ENCODE measurements at places on chromosomes 3 and 15.

DNA sequence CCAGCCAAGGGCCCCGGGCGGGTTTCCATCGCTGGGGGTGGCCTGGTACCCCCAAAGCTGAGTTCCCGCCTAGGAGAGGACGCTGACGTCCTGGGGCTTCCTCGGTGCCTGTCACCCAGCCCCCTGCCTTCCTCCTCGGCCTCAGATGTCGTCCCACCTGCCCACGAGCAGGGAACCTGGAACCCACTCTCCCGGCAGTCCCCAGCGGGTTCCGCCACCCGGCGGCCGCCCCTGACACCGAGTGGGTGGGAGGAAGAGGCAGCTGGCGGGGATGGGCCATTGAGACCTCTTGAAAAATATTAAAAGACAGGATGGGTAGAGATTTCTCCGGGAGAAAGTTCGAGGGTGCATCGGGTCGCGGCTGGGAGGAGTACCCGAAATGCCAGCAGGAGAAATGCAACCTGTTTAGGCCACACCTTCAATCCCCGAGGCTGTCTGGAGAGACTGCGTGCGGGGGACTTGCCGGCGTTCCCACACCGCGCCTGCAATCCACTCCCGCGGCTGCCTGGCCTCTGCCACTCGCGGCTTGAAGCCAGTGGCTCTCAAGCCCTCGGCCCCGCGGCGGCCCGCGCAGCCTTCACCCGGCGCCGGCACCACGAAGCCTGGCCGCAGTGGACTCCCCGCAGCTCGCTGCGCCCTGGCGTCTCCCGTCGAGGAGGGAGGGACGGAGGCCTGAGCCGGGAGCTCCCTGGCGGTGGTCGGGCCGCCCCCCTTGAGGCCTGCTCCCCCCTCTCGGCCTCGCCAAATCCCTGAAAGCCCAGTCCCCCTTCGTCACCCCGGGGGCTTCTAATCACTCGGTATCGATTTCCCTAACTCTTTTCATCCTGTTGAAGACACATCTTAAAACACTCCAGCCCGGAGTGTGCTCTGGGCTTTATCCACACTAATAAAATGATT is 8.6 kb upstream of the NR2F2 start:
- peak; percentile 41 for DNase-seq

- peak; percentile 5 for DNase-seq
Observed at GRCh38 chr3:97658668-97659285, 105.8 kb upstream of the ARL6 start.

DNA sequence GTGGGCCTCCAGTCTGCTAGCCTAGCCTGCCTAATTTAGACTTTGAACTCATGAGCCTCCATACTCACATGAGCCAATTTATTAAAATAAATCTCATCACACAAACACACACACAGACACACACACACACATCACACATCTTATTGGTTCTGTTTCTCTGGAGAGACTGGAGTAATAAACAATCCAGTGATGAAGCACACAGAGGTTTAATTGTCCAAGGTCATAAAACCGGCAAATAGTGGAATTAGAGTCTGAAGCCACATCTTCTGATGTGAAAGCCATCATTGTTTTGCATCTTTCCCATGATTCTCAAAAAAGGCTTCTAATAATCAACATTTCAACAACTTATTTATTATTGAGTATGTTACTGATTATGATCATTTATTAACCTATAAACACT is 249.4 kb upstream of the KCNH8 start:
- DNase-seq, result no peak

DNA sequence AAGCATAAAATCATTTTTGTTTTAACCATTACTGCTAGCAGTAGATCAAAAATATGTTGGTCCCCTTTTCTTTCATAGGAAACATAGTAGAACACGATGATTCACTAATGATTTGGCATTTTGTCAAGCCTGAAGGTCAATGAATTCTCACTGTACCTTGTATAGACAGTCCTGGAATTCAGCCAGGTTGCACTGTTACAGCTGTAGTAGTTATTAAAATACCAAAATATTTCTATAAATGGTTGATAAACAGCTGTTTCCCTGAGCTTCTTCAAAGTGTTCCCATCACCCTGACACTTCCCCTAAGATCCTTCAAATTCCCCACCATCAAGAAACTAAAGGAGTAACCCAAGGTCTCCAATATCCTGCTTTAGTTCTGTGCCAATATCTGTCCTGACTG is 200.9 kb downstream of the ATP8B4 start:
- peak; percentile 14 for DNase-seq

DNA sequence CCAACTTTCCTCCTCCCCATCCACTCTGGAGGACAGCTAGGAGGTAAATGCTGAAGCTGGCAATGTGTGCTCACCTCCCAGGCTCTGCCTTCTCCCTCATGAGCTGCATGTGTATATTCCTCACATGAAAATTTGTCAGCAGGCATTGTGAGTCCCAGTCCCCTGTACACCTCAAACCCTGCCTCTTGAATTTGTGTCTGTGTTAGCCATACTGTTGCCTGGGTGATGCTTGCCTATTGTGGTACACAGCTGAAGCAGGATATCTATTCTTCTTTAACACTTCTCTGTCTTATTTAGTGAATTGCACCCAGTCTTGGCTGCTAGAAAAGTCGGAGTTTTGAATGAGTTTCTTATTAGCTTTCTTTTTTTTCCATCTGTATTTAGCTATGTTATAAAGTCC is 586.0 kb upstream of the TGFBR2 start:
- no peak for DNase-seq

DNA sequence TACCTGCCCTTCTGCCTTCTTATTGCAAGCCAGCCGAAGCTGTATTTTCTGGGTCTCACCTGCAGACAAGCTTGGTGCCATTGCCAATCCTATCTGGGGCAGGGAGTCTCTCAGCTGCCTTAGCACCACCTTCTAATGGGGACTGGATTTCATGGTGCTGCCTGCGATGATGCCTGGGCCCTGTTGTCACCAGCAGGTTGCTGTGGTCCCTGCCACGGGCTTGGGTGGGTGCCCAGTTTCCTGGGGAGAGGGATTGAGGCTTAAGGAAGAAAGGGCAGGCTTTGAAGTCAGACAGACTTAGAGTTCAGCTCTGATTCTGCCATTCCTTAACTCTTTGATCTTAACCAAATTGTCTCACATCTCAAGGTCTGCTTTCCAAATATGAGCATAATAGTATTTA is 87.4 kb upstream of the CD96 start:
- no peak for DNase-seq

- peak; percentile 48 for DNase-seq
Observed at GRCh38 chr15:63722204-63722808, 111.4 kb downstream of the HERC1 start.

DNA sequence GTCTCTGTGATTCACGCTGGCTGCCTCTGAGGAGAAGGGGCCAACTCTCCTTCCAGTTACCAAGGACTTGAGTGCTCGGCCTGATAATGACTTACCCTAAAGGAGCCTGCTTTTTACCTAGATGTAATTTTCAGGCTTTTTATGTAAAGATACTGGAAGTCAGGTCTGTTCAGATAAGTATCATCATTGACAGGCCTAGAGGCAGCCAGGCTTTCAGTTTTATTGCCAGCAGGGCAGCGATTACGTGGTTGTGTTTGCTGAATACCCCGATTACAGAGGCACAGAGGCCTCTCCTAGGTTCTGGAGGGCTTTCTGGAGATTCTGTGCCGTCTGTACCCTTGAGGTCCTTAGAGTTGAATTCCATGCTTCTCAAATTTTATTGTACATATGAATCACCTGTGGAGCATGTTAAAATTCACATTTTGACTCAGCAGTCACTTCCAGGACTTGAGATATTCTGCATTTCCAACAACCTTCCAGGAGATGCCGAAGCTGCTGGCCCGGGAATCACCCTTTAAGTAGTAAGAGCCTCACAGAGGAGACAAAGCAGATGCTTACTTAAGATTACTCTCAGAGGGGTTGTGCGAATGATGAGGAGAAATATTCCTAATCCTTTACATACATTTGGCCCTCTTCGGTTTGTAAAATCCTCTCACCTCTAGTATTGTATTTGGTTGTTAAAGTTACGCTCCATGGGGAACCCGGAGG is 160.1 kb upstream of the BHLHE40 start:
- DNase-seq, result no peak

DNA sequence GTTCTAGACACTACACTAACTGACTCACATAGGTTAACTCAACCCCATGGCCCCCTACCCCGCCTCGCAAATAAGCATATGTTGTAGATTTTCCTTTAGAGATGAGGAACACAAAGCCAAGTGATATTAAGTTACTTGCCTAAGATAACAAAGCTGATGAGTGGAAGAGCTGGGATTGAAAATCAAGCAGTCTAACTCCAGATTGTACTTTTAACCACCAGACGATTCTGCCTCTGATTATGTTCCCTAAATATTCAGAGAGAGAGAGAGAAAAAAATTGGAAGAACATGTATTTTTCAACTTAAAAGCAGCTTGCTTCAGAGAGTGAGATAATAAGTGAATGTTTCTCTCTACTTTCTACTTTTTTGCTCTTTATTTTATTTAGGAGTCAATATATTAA is 66.9 kb upstream of the THBS1 start:
- no peak for DNase-seq

DNA sequence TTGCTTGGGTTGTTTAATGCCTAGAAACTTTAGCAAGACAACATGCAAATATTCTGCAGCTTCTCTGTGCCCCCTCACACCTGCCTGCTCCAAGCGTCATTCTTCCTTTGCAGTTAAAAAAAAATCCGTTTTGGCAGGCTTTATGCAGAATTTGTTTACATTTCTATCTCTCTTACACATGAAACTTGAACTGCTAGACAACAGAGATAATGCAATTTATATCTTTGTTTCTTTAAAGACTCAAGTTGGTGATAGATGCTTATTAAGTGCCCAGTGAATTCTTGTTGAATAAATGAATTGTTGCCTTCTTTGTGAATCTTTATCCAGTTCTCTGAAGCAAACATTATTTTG is 53.2 kb downstream of the CHST2 start:
- no peak for DNase-seq

DNA sequence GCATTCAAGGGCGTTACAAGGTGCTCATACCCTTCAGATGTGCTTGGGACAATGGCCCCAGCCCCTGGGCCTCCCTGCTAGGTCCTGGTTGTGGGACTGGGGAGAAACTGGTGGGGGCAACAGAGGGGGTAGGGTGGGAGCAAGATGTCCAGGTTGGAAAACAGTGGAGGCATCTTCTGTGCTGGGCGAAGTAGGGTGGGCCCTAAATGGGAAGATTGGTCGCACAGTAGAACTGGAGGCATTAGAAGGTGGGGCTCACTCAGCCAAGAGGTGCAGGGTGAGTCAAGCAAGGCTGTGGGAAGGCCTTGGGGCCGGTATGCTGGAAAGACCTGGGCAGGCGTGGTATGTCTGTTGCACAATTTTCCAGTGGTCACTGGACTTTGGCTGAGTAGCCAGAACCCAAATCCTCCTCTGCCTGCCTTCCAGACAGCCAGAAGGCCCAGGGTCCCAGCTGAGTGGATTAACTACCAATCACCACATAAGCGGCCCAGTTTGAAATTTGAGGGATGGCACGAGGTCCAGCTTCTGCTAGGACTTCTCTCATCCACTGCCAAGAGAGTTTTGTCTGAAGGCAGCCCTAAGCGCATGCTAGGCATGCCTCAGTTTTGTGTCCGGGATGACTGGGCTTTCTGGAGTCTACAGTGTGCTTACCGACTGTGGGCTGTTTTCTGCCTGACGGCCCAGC is 74.5 kb downstream of the LSM3 start:
- DNase-seq, result peak; percentile 73

DNA sequence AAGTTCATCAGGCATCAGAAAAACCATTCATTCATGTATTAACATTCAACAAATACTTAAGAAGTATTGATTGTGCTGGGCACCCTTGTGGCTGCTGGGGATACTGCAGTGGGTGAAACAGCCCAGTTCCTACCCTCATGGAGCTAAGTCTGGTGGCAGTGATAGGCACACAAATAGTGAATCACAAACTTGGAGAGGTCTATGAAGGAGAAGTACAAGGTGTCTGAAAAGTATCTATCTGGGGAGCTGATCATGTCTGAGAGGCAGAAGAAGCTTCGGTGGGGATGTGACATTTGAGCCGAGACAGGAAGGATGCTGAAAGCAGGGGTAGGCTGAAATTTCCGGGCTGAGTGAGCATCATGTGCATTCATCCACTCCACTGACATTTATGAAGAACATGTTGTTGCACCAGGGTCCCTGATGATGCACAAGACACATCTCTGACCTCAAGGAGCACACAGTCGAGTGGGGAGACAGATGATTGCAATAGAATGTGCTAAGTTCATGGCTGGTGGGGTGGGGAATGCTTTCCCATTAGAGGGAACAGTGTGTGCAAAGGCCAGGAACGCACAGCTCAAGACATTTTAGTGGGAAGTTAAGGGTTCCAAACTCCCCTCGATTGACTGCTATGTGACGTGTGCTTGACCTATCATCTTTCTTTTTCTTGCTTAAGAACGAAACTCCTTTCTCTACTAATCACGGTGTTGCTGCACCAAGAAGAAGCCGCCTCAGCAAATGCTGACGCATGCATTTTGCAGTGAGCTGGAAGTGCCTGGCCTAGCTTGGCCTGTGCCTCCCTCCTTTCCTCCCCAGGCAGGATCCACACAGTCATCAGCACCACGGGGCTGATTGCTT is 309.1 kb upstream of the ICE2 start:
- DNase-seq, result no peak

DNA sequence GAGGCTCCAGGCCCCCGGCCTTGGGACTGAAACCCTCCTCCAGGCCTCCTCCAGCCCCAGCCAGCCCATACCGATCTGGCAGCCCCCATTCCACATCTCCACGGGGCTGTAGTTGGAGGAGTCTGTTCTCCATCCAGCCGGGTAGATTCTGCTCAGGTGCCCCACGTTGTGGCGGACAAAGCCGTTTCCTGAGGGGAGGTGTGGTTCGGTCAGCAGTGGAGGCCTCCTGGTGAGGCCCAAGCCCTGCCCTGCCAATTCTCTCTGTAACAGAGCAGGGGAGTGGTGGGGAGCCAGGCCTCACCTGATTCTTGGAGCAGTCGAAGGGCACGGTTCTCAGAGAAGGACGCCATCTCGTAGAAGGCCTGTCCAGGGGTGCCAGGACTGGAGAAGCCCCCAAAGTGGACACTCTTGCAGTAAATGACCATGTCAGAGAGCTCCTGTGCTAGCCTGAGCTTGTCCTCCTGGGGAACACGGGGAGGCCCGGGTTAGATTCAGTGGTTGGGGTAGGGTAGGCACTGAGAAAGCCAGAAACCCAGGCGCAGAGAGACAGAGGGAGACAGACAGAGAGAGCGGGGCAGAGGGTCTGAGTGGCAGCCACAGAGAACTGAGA is 18.5 kb downstream of the VILL start:
- DNase-seq, result no peak

DNA sequence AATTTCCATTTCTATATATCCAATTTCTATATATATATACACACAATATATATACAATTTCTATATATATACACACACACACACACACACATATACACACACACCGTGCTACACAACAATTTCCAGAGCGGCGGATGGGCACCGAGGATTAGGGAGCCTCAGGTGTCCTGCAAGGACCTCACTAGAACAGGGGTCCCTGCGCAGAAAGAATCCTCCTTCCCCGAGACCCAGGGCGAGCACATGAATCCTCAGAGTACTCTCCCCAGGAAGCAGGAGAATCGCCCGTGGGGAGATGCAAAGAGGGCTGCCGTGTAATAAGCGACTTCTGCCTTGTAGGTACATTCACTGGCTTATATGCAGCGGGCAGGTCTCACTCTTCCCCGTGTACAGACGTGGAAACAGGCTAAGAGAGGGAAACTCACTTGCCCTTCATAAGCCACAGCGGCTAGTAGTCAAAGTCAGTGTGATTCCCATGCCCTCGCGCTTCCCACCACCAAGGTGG is 467 bp downstream of the PIF1 start:
- no peak for DNase-seq

GRCh38 chr15:50181969-50182218 is at the start of gene SLC27A2:
TSS of gene SLC27A2 (plus strand) at chr15:50182196. CDS start at chr15:50182428, 232 bp downstream.
- DNase-seq, result peak; percentile 15
